Psoas muscle (tissue), 8 donors: ENCODE measurements at places on chromosomes 13 and 19. TPM values are rescaled to one million over a fixed set of nuclear protein-coding genes. Genes with fewer than 3 reads are reported as not detected.

- no peaks in the 10 kb centered on the region for H3K27me3 ChIP-seq
- peak overlapping the region; percentile 94 for H3K4me3 ChIP-seq
- H3K36me3 ChIP-seq: no peaks in the 10 kb centered on the region
- peak overlapping the region; percentile 99 for H3K27ac ChIP-seq
- H3K4me1 ChIP-seq: peaks cover 18% of the 10 kb centered on the region
These were observed 588 bp upstream of the DPY19L3 start for GRCh38 chr19:32404933-32405430.

- no peak overlapping the region for H3K27ac ChIP-seq
- no peaks in the 10 kb centered on the region for H3K4me1 ChIP-seq
- DNase-seq: no peak
- H3K27me3 ChIP-seq: no peaks in the 10 kb centered on the region
- H3K4me3 ChIP-seq: no peak overlapping the region
These were observed 138.5 kb downstream of the FOXO1 start for GRCh38 chr13:40527914-40528313.

DNA sequence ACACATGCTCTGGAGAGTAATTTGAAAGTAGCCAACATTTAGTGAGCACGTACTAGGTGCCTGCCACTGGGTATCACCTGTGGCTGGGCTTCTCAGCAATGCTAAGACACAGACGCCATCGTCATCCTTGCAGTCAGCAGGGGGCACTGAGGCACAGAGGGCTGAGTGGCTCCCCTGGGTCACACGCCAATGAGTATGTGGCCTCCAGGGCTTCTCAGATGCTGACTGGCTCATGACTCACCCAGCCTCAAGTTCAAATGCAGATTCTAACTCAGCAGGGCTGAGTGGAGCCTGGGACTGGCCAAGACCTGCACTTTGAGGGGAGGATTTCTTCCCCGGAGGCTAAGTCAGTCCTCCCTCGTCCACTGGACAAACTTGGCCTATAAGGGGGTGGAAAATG lies 115.1 kb upstream of the CACNA1A start:
- no peaks in the 10 kb centered on the region for H3K27me3 ChIP-seq
- no peak overlapping the region for H3K27ac ChIP-seq

The ICAM5 gene
- polyA plus RNA-seq: not detected

The ZNF708 gene
- 4.0 TPM for polyA plus RNA-seq

DNA sequence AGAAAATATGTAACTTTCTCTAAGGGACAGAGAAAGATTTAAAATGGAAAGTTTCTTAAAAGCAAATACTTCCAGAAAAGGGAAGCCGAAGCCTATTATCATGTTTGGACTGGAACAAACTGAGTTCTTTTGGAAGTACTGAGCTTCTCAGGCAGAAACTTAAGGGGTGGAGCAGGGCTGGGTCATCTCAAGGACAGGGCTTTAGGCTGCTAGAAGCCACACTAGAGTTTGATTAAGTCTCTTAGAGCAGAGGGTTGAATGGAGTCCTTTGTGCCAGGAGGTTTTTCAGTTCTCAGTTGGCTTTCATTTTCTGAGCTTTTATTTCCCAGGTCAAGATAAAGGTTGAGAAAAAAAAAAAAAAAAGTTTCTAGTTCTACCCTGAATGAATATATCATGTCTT lies 432.7 kb downstream of the SLITRK5 start:
- no peaks in the 10 kb centered on the region for H3K27me3 ChIP-seq
- no peak overlapping the region for H3K4me3 ChIP-seq
- H3K27ac ChIP-seq: no peak overlapping the region
- H3K4me1 ChIP-seq: no peaks in the 10 kb centered on the region
- no peaks in the 10 kb centered on the region for H3K36me3 ChIP-seq

The ANGPTL4 gene
- polyA plus RNA-seq: 19.1 TPM

DNA sequence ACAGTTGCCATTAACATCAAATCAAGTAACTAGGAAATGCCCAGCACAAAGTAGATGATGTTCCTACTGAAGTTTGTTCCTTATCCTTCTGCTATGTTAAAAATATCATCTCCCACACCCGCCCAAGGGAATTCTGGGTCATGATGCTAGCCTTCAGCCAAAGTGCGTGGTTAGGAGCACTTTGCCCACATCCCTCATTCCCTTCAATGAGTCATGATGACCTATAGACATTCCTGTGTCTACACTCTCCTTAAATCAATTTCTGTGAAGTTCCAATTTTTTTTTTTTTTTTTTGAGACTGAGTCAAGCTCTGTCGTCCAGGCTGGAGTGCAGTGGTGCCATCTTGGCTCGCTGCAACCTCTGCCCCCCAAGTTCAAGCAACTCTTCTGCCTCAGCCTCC lies 17.0 kb downstream of the RXFP2 start:
- no peak overlapping the region for H3K4me3 ChIP-seq
- DNase-seq: no peak
- no peak overlapping the region for H3K27ac ChIP-seq
- H3K4me1 ChIP-seq: no peaks in the 10 kb centered on the region

- DNase-seq: no peak
- no peak overlapping the region for H3K27ac ChIP-seq
- peaks cover 44% of the 10 kb centered on the region for H3K36me3 ChIP-seq
- no peaks in the 10 kb centered on the region for H3K4me1 ChIP-seq
- no peaks in the 10 kb centered on the region for H3K27me3 ChIP-seq
These were observed 13.1 kb downstream of the ZNF773 start for GRCh38 chr19:57512845-57513244.

The TEX101 gene
- polyA plus RNA-seq: not detected

- H3K4me3 ChIP-seq: peak overlapping the region; percentile 22
- H3K27ac ChIP-seq: peak overlapping the region; percentile 82
- H3K27me3 ChIP-seq: no peaks in the 10 kb centered on the region
- H3K36me3 ChIP-seq: no peaks in the 10 kb centered on the region
- no peak for DNase-seq
These were observed 7.8 kb downstream of the GAS6 start for GRCh38 chr13:113855931-113856715.

GRCh38 chr13:79500829-79501228 lies 19.9 kb downstream of the NDFIP2 start:
- no peak overlapping the region for H3K27ac ChIP-seq
- no peak for DNase-seq
- peaks cover 13% of the 10 kb centered on the region for H3K4me1 ChIP-seq
- no peaks in the 10 kb centered on the region for H3K27me3 ChIP-seq
- H3K4me3 ChIP-seq: no peak overlapping the region
- H3K36me3 ChIP-seq: no peaks in the 10 kb centered on the region

DNA sequence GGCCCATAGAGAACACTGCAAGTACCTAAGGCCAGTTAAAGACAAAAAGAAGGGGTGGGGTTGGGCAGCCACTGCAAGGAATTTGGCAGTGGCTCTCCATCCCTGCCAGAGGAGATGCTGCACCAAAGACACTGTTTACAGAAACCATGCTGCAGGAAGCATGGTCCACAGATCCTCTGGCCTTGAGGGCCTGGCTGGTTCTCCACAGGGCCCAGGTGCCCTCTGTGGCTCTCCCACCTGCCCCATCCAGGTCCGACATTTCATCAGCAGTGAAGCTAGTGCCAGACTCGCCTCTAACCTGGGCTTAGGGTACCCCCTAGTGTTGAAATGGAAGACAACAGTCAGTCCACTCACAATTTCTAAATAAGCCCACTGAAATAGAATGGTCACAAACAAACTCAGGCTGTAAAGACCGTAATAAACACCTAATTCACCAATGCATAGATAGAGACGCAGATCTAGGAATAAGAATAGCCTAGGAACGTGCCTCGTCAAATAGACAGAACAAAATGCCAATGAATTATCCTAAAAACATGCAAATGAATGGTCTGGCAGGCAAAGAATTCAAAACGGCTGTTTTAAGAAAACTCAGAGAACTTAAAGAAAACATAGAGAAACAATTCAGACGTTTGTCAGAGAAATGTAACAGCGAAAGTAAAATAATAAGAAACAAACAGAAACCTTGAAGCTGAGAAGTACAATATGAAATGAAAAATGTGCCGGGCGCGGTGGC lies 23.3 kb downstream of the LYPD4 start:
- no peaks in the 10 kb centered on the region for H3K36me3 ChIP-seq
- no peak for DNase-seq
- H3K27me3 ChIP-seq: no peaks in the 10 kb centered on the region
- H3K4me1 ChIP-seq: no peaks in the 10 kb centered on the region
- H3K27ac ChIP-seq: no peak overlapping the region
- H3K4me3 ChIP-seq: no peak overlapping the region

- no peak for DNase-seq
- no peaks in the 10 kb centered on the region for H3K27me3 ChIP-seq
- H3K27ac ChIP-seq: no peak overlapping the region
- H3K4me1 ChIP-seq: no peaks in the 10 kb centered on the region
These were observed 10.2 kb downstream of the KRI1 start for GRCh38 chr19:10555610-10555973.

GRCh38 chr13:73039201-73040108 lies 19.4 kb upstream of the KLF5 start:
- no peaks in the 10 kb centered on the region for H3K36me3 ChIP-seq
- DNase-seq: no peak
- no peak overlapping the region for H3K4me3 ChIP-seq
- no peaks in the 10 kb centered on the region for H3K4me1 ChIP-seq
- H3K27ac ChIP-seq: no peak overlapping the region
- no peaks in the 10 kb centered on the region for H3K27me3 ChIP-seq

The CPAMD8 gene
- 9.8 TPM for polyA plus RNA-seq
